ENCODE measurements at places on chromosomes 1 and 21.

DNA sequence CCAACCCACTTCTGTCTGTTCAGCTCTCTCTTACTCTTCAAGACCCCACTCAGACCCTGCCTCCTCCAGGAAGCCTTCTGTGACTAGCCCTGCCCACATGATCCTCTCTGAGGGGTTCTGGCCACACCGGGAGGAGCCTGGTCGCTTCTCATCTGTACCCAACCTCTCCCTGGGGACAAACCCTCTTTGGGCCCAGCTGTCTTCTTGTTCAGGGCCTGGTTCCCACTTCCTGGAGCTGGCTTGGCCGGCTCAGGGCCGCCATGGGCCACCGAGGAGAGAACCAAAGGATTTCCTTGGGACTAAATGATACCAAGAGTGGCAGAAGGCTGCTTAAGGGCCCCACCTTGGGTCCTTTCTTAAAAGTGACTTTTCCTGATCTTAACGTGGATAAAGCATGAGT is 124.7 kb upstream of the ZBTB40 start:
- DNase-seq, result no peak

DNA sequence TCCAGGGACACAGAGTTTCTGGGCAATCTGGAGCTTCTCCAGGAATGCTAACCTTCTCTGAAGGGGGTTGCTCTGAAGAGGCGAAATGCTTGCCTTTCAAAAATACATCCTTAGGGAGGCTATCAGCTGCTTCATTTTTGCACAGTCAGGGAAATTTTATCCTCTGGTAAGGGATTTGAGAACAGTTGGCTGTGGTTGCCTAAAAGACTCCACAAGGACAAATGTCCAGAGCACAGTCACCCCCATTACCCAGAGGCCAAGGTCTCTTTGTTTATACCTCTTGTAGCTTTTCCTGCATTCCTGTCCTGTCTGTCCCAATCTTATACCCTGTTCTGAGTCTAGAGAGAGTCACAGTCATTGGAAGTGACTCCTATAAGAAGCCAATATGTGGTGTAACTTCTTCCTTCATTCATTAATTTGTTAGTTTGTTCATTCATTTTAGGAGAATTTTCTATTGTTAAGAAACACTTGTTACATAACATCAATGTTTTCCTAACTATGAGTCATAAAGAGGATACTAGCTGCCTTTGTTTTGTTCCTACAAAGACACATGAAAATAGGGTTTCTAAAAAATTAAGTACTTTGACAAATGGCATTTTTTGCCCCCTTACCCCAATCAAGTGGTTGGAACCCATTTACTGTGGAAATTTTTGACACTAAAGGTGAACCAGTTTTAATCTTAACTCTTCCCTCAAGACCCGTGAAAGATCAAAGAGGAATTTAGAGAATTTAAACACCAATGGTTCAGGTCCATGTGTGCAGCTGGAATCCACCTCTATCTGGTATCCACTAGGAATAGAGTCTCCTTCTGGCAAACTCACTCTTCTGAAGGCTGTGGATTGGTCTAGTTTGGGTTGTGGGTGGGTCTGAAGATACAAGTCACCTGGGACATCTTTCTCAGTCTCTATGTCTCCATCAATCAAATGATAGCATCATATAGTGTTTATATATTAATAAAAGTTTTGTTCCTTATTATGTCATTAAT is 47.1 kb downstream of the GPR88 start:
- peak; percentile 9 for DNase-seq

DNA sequence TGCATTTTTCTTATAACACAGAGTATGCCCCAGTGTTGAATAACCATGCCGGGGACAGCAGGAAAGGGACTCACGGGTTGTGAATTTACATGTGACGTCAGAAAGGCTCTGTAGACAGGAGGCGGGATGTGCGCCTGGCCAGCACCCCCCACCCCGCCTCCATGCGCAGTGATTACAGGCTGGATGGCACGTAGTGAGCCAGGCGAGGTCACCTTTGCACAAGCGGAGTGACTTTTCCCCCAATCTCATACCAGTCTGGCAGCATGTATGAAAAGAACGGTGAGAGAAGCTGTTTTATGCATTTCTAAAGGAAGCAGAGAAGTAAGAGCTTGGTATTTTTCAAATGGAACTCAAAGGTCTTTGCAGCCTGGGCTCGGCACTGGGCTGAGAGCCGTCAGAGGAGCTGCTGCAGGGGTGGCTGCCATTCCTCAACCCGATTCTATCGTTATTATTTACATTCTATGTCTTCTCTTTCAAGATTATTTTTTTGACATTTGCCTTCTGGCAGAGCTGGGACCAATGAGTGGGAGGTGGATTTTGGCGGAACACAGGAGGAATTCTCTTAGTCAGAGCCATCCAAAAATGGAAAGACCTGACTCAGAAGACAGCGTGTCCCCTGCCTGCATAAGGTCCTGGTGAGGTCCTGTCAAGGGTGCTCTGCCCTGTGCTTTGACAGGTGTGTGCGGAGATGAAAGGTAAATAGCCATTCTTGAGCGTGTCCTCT is 115.6 kb upstream of the SLC45A1 start:
- peak; percentile 89 for DNase-seq

- no peak for DNase-seq
Measured at GRCh38 chr21:42364304-42364865, 1.9 kb downstream of the TFF1 start.

DNA sequence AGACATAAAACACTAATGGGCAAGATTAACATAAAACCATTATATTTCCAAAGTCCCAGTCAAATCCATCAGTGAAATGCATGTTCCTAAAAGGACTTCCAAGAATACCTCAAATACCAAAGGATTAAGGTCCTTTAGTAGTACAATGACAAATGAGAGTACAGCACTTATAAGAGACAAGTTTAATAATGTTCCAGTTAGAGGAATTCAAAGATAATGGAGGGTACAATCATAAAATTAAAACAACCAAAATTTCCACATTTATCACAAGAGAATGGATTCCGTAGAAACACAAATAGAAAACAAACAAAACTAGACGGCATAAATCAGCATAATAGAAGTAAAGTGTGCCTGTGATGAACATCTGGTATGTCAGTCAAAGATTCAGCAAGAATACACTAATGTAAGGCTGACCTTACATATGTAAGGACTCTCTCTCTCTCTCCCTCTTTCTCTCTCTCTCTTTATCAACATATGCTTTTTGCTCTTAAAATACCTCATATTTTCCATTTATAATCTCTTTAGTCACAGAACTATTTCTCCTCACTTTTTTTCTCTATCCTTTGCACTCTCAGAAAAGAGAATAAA is 32.8 kb upstream of the C1orf53 start:
- DNase-seq, result no peak

GRCh38 chr1:3652548-3653285 is 401 bp downstream of the TP73 start:
- no peak for DNase-seq
